Prostate gland (tissue), 2 donors: ENCODE measurements at places on chromosomes 1 and 21. TPM values are rescaled to one million over a fixed set of nuclear protein-coding genes. Genes with fewer than 3 reads are reported as not detected.

IVL gene
- 0.46 TPM for total RNA-seq

GRCh38 chr1:110607536-110608230, 1.5 kb upstream of the KCNA2 start:
- no peaks in the 10 kb centered on the region for H3K36me3 ChIP-seq
- H3K4me3 ChIP-seq = peak overlapping the region; percentile 44
- no peaks in the 10 kb centered on the region for H3K4me1 ChIP-seq
- no peak for DNase-seq
- H3K27me3 ChIP-seq = no peaks in the 10 kb centered on the region

KIF14 gene
- total RNA-seq = 0.23 TPM

CLCA1 gene
- 0.34 TPM for total RNA-seq

DNA sequence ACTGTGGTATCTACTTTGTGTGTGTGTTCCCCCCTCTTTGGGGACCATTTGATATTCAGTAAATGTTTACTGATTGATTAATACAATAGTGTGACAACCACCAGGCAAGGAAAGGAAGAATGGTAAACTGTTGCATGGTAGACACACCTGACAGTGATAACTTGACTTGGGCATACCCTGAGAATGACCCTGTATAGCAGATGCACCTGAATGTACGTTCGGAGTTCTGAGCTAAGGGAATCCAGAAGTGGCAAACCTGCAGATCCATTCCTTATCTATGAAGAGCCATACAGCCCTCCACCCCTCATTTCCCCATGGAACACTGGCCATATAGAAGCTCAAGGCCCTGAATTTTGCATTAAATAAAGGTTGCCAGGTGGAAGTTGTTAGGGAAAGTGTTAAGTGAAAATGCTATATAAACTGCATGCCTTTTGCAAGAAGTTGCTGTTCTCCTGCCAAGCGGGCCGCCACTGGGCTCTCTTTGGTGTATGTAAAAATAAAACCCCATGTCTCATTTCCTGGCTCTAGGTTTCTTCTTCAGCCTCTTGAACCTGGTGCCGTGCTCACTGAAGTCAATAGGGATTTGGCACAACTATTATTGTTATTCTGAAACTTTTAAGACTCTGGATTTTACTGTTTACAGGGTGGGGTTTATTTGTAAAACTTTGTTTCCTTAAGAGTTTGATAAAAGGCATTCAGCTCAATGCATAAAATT, 32.6 kb upstream of the DENND1B start:
- H3K27ac ChIP-seq = no peak overlapping the region
- H3K4me1 ChIP-seq = no peaks in the 10 kb centered on the region
- H3K36me3 ChIP-seq = no peaks in the 10 kb centered on the region
- H3K4me3 ChIP-seq = no peak overlapping the region
- no peak for DNase-seq
- no peaks in the 10 kb centered on the region for H3K27me3 ChIP-seq

DNA sequence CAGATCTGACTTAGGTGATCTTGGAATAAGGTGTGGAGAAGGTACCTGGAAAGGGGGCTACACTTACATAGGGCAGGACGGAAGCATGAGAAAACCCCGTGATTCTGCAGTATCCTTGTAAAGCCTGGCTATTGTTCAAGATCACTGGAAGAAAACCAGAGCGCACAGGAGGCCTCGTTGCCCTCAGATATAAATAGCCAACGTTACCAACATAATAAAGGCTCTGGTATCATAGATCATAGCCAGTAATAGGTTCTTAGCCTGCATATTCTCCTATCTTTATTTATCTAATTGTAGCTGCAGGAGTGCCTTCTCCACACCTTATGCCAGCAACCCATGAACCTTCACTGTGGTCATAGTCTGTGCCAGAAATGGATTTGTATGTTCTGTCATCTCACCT, 35.9 kb upstream of the MPZL1 start:
- no peak overlapping the region for H3K27ac ChIP-seq
- no peaks in the 10 kb centered on the region for H3K36me3 ChIP-seq
- peaks cover 7% of the 10 kb centered on the region for H3K4me1 ChIP-seq
- no peak overlapping the region for H3K4me3 ChIP-seq
- no peak for DNase-seq

- peaks cover 4% of the 10 kb centered on the region for H3K4me1 ChIP-seq
- H3K4me3 ChIP-seq = peak overlapping the region; percentile 87
- H3K36me3 ChIP-seq = no peaks in the 10 kb centered on the region
- DNase-seq = no peak
- peak overlapping the region; percentile 99 for H3K27ac ChIP-seq
Observed at GRCh38 chr1:244836584-244836983, 1.1 kb downstream of the COX20 start.

GRCh38 chr1:52635321-52636089, 2.5 kb downstream of the SHISAL2A start:
- H3K27ac ChIP-seq = no peak overlapping the region
- no peaks in the 10 kb centered on the region for H3K4me1 ChIP-seq
- no peak overlapping the region for H3K4me3 ChIP-seq
- H3K27me3 ChIP-seq = peaks cover 4% of the 10 kb centered on the region
- DNase-seq = no peak

DNA sequence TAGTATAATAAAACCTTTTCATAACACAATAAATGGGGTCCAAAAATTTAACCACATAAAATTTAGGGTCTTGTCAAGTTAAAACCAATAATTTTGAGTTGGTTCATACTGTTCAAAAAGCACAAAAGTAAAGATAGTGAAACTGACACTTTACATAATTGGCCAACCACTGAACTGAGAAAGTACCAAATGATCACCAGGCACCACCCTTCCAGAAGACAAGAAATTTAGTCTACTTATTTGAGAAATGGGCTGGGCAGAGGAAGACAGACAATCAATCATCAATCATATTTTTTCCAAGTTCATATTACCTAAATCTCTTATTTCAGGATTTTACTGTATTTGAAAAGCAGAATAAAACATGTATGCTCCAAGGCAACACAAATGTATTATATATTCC, 6.5 kb upstream of the GOLPH3L start:
- no peaks in the 10 kb centered on the region for H3K27me3 ChIP-seq
- H3K27ac ChIP-seq = no peak overlapping the region
- no peak for DNase-seq

SPATA46 gene
- total RNA-seq = not detected

DNA sequence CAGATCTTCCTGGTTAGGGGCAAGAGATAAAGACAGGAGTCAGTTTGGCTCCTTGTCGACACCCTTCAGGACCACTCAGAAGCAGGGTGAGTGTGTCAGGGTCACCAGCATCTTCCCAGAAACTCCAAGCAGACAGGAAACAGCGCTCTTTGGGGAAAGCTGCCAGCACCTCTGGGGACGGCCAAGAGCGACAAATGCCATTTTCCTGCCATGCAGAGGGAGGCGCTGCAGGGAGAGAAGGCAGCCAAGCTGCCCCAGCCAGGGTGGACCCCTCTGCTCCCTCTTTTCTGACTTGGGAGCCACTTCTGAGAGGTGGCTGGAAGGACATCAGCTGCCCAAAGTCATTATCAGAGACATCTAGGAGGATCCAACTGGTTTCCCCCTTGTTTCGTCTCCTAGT, 29.0 kb downstream of the SIM2 start:
- H3K27me3 ChIP-seq = no peaks in the 10 kb centered on the region
- no peaks in the 10 kb centered on the region for H3K36me3 ChIP-seq
- H3K27ac ChIP-seq = no peak overlapping the region
- H3K4me3 ChIP-seq = no peak overlapping the region
- peaks cover 3% of the 10 kb centered on the region for H3K4me1 ChIP-seq

- H3K36me3 ChIP-seq = no peaks in the 10 kb centered on the region
- H3K27ac ChIP-seq = no peak overlapping the region
- no peak overlapping the region for H3K4me3 ChIP-seq
- H3K27me3 ChIP-seq = no peaks in the 10 kb centered on the region
- no peaks in the 10 kb centered on the region for H3K4me1 ChIP-seq
- DNase-seq = no peak
Observed at GRCh38 chr1:167330601-167331293, 110.1 kb downstream of the POU2F1 start.

DNA sequence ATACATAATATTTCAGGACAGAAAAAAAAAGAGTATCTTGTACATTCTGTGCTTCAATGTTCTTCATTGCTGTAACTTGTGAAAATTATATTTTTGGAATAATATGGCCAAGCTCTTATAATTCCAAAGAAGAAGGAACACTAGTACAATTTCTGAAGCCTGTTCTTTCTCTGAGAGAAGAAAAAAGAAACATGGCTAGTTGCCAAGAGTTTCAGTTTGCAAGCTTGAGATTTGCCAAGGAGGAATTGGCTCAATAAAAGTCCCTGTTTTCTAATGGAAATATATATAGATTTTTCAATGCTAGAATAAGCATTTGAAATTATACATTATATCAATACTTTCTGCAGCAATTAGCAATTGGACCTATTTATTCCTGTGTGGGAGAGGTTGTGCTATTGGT, 285.2 kb upstream of the NEGR1 start:
- no peak overlapping the region for H3K4me3 ChIP-seq
- no peaks in the 10 kb centered on the region for H3K36me3 ChIP-seq
- H3K27ac ChIP-seq = no peak overlapping the region
- H3K4me1 ChIP-seq = no peaks in the 10 kb centered on the region

ANGPTL7 gene
- not detected for total RNA-seq

- H3K4me1 ChIP-seq = no peaks in the 10 kb centered on the region
- no peaks in the 10 kb centered on the region for H3K27me3 ChIP-seq
- H3K27ac ChIP-seq = no peak overlapping the region
- no peaks in the 10 kb centered on the region for H3K36me3 ChIP-seq
Observed at GRCh38 chr1:201420608-201421002, 925 bp downstream of the TNNI1 start.

- peaks cover 6% of the 10 kb centered on the region for H3K4me1 ChIP-seq
- no peak for DNase-seq
- no peaks in the 10 kb centered on the region for H3K27me3 ChIP-seq
- no peak overlapping the region for H3K4me3 ChIP-seq
- no peak overlapping the region for H3K27ac ChIP-seq
Observed at GRCh38 chr1:206581571-206581981, 30.7 kb downstream of the EIF2D start.

- H3K36me3 ChIP-seq = no peaks in the 10 kb centered on the region
- no peaks in the 10 kb centered on the region for H3K4me1 ChIP-seq
- no peaks in the 10 kb centered on the region for H3K27me3 ChIP-seq
- DNase-seq = no peak
Observed at GRCh38 chr1:227774821-227775661, 39.8 kb downstream of the SNAP47 start.

ST6GALNAC3 gene
- total RNA-seq = 0.80 TPM

MROH9 gene
- not detected for total RNA-seq

SIM2 gene
- total RNA-seq = 16.3 TPM

DNA sequence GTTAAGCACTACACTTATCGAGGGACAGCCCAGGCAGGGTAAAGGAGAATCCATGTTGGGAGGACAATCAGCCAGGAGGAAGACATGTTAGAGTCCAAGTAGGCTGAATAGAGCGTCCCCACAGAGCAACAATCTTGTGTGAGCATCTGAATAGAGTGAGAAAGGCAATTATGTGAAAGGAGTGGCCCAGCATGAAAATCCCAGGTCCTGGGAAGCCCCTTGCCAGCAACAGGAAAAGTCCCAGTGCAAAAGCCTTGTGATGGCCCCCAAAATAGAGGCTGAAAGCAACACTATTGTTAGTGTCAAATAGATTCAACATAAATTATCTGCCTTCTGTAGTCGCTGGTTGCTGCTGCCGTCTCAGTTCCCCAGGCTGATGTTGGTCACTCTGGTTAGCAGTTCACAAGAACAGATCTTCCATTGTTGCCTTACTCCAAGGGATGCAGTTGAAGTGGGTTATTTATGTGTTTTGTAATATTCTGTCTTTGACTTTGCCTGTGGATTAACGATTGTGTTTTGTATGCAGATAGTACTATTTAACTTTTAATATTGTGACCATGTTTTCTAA, 12.1 kb upstream of the ABL2 start:
- H3K36me3 ChIP-seq = no peaks in the 10 kb centered on the region
- no peaks in the 10 kb centered on the region for H3K4me1 ChIP-seq
- H3K27ac ChIP-seq = no peak overlapping the region
- no peaks in the 10 kb centered on the region for H3K27me3 ChIP-seq
- H3K4me3 ChIP-seq = no peak overlapping the region

GRCh38 chr1:63651161-63651701, 58.0 kb downstream of the PGM1 start:
- H3K4me3 ChIP-seq = no peak overlapping the region
- no peaks in the 10 kb centered on the region for H3K36me3 ChIP-seq
- no peak overlapping the region for H3K27ac ChIP-seq
- no peaks in the 10 kb centered on the region for H3K27me3 ChIP-seq

DNA sequence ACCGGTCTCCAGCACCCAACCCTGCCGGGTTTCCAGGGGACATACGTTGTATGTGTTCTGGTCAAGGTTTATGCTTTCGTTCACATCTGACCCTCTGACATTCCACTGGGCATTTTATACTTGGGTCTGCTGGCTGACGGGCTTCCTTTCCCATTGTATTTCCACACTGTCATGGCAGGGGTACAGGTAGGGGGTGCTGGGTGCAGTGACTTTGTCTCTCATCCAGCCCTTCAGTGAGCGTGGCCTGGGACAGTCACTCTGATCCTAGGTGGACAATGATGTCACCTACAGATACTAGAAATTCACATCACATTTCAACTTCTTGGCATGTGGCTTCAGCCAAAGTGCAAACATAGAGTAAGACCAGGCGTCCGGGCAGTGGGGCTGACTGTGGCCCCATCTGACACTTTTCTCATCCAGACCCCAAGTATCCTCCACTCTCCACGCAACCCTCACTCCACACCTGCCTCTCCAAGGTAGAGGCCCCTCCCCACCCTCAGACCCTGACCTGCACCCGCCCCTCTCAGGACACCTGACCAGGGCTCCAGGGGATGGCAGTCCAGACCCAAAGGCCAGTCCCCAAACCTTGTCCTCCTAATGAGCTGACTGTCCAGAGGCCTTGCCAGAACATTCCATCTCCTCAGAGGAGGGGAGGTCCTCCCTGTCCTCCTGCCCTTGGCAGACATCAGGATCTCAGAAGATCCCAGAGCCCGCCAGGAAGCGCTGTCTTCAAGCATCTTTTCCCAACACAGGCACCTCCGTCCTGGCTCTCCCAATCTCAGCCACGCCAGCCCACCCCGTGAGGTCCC, 743 bp upstream of the KRTAP10-10 start:
- H3K4me3 ChIP-seq = no peak overlapping the region
- peaks cover 3% of the 10 kb centered on the region for H3K27me3 ChIP-seq
- DNase-seq = no peak
- H3K27ac ChIP-seq = no peak overlapping the region
- H3K36me3 ChIP-seq = no peaks in the 10 kb centered on the region

DNA sequence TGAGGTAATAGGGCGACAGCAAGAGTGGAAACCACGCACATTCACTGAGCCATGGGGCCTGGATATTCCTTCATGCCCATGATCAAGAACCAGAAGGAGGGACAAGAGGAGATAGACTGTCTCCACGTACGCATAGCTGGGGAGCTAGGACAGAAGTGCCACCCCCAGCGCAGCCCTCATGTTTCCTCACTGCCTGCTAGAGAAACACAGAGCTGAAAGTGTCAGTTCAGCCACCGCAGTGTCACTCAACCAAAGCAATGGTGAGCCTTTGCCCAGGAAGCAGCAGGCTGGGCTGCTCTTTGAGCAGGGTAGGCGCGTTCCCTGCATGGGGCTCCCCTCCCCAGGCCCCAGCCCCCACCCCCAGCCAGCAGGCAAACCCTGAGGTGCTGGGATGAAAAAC, 68.5 kb downstream of the STUM start:
- no peak overlapping the region for H3K27ac ChIP-seq
- H3K27me3 ChIP-seq = no peaks in the 10 kb centered on the region
- DNase-seq = no peak
- no peaks in the 10 kb centered on the region for H3K36me3 ChIP-seq
- no peaks in the 10 kb centered on the region for H3K4me1 ChIP-seq

PBX1 gene
- 50.2 TPM for total RNA-seq

SLAMF8 gene
- total RNA-seq = 1.1 TPM
